Endodermal cell (in vitro differentiated cells): ENCODE measurements at places on chromosomes 6 and 20. TPM values are rescaled to one million over a fixed set of nuclear protein-coding genes. Genes with fewer than 3 reads are reported as not detected.

Gene NAPB
- total RNA-seq = 12.6 to 16.2 TPM (median 15.7 TPM) in 3 replicates

DNA sequence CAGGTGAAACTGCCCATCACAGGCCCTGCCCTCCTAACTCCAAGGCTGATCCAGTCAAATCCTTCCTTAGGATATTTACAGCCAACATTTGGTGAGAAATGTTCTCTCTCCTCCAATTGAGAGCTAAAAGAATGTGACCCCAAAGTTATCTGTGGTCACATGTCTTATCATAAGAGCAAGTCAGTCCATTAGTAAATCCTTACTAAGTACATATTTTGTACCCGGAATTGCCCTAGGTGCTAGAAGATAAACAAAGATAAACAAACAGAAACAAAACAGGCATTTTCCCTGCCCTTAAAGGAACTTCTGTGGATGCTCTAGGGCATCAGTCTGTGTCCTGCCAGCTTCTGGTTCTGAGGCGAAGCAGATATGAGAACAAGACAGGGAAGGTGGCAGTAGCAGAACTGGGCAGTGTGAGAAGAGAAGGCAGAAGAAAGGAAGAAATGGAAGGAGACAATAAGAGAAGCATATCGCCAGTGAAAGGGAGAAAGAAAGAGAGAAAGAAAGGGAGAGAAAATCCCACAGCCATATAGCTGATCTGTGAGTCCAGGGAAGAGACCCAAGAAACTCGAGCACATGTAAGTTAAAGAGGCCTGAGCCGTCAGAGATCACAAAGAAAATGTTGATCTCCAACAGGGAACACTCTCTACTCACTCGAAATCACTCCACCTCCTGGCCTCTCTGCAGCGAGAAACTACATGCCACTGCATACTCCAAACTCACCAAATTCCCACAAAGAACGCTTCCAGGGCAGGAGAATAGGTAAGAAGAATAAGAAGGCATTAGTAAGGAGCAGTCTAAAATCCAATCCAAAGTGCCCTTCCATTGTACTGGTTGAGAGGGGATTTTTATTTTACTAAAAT is 41.7 kb downstream of the CDK5RAP1 start:
- H3K27me3 ChIP-seq = no peaks in the 10 kb centered on the region
- no peaks in the 10 kb centered on the region for H3K4me1 ChIP-seq
- H3K27ac ChIP-seq = no peak overlapping the region
- peak; percentile 26 for DNase-seq
- peaks cover 61% of the 10 kb centered on the region for H3K36me3 ChIP-seq
- H3K4me3 ChIP-seq = no peak overlapping the region

Gene PPP1R16B
- total RNA-seq = 6.7 to 18.0 TPM (median 8.9 TPM) in 3 replicates

GRCh38 chr20:36950414-36951197 is 902 bp downstream of the SAMHD1 start:
- H3K36me3 ChIP-seq = no peaks in the 10 kb centered on the region
- H3K27me3 ChIP-seq = peaks cover 55% of the 10 kb centered on the region
- peak overlapping the region; percentile 79 for H3K4me3 ChIP-seq
- peaks cover 4% of the 10 kb centered on the region for H3K4me1 ChIP-seq

Gene SNTA1
- total RNA-seq = 4.6 to 17.5 TPM (median 5.8 TPM) in 3 replicates

GRCh38 chr6:149459761-149460160 is 25.1 kb downstream of the ZC3H12D start:
- no peaks in the 10 kb centered on the region for H3K36me3 ChIP-seq
- no peaks in the 10 kb centered on the region for H3K4me1 ChIP-seq
- DNase-seq = no peak
- H3K4me3 ChIP-seq = no peak overlapping the region
- H3K27ac ChIP-seq = no peak overlapping the region

- H3K4me1 ChIP-seq = no peaks in the 10 kb centered on the region
- H3K36me3 ChIP-seq = peaks cover 15% of the 10 kb centered on the region
- DNase-seq = no peak
- H3K27me3 ChIP-seq = no peaks in the 10 kb centered on the region
- no peak overlapping the region for H3K4me3 ChIP-seq
Observed at GRCh38 chr6:152261179-152261578, 376.0 kb downstream of the SYNE1 start.
